ENCODE measurements at places on chromosomes 5 and 9.

- no peak for DNase-seq
Measured at GRCh38 chr5:87307796-87308423, 40.2 kb downstream of the RASA1 start.

- no peak for DNase-seq
Measured at GRCh38 chr9:24118190-24118589, 292.1 kb upstream of the ELAVL2 start.

DNA sequence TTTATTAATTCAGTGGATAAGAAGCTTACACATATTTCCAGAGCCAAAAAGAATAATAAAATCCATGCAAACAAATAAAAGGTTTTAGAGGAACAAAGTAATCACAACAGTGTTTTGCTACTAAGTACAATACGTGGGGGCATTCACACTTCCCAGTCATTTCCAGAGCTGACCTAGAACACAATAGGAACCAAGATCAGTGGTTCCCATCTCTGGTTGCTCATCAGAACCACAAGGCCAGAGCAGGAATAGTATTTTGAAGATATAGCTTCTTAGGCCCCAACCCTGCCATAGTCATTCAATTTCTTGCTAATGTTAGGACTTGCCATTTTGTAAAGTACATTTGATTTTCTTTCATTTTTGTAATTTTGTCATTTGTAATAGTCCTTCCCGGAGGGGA is 215.4 kb downstream of the NR3C1 start:
- DNase-seq, result no peak

DNA sequence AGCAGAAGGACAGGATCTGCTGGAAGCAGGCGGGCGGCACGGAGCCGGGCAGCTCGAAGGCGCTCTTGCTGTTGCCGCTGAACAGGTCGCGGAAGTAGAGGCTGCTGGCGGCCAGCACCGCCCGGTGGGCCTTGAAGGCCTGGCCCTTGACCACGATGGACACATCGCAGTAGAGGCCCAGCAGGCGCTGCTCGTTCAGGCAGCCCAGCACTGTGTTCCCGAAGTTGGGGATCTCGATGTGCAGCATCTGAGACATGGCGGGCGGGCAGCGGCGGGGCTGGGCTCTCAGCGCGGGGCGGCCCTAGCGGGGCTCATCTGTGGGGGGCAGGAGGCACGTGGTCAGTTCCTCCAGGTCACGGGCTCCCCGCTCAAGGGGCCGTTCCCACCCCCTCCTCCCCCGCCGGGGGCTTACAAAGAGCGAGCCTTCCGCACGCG is 44.8 kb downstream of the NACC2 start:
- no peak for DNase-seq

DNA sequence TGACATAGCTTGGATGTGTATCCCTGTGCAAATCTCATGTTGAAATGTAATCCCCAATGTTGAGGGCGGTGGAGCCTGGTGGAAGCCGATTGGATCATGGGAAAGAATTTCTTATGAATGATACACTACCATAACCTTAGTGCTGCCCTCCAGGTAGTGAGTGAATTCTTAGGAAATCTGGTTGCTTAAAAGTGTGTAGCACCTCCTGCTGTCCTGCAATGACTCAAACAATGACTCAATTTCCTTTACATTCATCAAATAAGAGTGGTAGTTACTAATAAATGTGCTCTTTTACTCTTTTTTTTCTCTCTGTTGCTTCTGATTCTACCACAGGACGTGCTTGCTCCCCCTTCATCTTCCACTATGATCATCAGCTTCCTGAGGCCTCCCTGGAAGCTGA is 1696.0 kb upstream of the CDH9 start:
- no peak for DNase-seq

DNA sequence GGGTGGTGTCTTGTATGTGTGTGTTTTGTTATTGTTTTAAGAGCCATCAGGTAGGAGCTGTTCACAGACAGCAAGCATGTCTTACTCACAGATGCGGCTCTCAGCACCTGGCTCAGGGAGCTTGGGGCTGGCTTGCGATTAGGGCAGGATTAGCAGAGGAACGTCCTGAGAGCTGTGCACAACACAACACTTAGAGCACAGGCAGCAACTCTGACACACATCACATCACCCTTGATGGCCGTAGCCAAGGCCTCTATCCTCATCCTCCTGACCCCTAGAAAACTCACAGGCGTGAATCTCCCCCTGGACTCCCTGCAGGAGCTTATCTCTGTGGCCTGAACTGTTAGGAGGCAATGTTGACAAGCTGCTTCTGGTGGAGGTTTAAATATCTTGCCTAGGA is 7.1 kb upstream of the IL17B start:
- DNase-seq, result no peak

GRCh38 chr5:44178414-44178813 is 210.8 kb downstream of the FGF10 start:
- DNase-seq, result no peak

- no peak for DNase-seq
Measured at GRCh38 chr9:20253635-20254034, 368.7 kb downstream of the MLLT3 start.

DNA sequence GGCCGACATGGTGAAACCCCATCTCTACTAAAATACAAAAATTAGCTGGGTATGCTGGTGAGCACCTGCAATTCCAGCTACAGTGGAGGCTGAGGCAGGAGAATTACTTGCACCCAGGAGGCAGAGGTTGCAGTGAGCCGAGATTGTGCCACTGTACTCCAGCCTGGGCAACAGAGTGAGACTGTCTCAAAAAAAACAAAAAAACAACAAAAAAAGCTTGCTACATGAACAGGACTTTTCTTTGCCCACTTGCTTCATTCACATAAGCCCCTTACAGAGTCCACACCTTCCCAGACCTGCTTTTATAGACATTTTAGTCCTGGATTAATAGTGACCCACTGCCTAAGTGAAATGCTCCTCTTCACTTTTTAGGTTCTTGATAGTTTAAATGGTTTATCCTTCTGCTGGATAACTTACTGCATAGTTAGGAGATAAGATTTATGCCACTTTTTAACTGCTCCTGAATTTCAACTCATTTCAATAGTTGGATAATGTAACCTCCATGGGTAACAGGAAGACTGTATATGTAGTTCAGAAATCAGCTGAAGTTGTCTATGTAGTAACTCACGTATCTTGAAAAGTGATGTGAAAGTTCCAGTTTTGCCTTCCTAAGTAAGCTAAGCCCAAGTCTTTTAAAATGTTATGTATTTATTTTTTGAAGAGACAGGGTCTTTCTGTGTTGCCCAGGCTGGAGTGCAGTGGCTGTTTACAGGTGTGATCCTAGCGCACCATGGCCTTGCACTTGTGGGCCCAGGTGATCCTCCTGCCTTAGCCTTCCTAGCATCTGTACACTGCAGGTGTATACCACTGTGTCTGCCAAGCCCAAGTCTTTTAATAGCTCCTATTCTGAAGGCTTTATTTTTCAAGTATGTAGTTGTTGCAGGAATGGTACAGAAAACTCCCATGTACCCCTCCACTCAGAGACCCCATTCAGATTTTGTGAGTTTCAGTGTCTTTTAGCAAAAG is 19.7 kb downstream of the SUB1 start:
- no peak for DNase-seq

DNA sequence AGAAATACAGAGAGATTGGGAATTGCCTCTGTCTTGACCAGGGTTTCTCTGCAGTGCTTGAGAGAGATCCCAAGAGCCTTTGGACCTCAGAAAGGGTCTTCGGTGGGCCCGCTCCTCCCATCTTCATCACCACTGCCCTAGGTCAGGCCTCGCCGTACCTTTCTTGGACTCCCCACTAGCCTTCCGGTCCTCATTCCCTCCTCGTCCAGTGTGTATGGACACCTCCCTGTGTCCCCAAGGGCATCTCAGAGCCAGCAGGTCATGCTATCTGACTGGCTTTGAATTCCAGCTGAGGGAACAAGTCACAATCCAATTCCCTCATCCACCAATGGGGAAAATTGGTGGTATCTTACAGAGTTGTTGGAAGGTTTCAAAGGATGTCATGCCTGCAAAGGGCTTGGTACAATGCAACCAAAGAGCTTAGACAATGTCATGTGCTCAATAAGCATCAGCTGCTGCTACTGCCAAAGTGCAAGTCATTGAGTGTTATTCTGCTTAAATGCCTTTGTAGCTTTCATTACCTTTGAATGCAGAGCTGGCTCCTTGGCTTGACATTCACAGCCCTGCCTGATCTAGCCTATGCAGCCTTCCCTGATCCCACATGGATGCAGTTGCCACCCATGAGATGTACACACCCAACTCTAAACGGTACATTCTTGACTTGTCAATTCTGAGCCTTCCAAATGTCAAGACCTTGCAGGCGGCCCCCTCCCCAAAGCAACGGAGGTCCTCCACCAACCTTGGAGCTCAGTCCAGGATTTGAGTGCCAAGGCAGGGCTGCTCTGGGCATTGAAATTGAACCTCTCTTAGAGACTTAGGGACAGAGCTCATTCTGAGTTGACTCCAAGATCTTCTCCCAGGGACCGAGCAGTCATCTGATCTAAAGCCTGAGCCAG is 58.0 kb downstream of the HRH2 start:
- DNase-seq, result no peak

- no peak for DNase-seq
Measured at GRCh38 chr9:102796244-102796643, 198.9 kb upstream of the CYLC2 start.

- DNase-seq, result no peak
Measured at GRCh38 chr5:136025900-136026299, 2.9 kb upstream of the TGFBI start.

DNA sequence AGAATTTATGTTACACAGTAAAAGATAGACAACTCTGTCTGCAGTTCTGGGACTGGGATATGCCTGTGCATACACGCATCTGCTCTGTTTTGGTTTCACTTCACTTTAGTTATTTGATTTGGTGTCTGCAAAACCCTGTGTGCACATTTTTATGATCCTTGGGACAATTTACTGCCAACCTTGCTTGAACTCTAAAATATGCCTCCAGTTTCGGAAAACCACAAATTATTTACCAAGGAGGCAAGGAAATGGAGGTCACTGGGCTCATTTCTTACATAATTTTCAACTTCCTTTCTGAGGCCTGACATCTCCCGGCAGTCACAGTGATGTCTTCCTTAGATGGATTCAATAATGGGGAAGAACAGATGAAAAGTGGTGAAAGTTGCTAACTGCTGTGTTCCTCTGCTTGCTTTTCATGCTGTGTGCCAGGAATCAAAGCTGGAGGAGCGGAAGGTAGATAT is 61.2 kb upstream of the TAF11L2 start:
- no peak for DNase-seq

- no peak for DNase-seq
Measured at GRCh38 chr5:113608113-113608596, 94.7 kb downstream of the YTHDC2 start.

DNA sequence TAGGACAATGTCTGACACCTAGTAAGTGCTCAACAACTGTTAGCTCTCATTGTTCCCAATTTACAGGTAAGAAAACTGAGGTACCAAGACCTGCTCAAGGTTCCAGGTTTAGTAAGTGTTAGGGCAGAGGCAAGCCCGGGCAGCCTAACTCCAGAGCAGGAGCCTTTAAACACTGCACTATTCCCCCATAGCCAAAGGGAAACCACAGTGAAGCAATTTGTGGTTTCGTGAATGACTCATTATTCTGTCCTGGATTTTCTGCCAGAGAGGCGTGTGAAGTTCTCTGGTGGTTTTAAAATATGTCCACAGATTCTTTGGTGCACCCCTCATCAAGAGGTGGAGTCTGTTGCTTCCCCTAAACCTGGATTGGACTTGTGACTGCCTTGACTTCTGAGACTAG is 1.0 kb upstream of the MCC start:
- DNase-seq, result peak; percentile 66

GRCh38 chr9:70340572-70340971 is 73.9 kb downstream of the KLF9 start:
- DNase-seq, result no peak

- no peak for DNase-seq
Measured at GRCh38 chr9:133515240-133515610, 9.5 kb downstream of the MYMK start.

DNA sequence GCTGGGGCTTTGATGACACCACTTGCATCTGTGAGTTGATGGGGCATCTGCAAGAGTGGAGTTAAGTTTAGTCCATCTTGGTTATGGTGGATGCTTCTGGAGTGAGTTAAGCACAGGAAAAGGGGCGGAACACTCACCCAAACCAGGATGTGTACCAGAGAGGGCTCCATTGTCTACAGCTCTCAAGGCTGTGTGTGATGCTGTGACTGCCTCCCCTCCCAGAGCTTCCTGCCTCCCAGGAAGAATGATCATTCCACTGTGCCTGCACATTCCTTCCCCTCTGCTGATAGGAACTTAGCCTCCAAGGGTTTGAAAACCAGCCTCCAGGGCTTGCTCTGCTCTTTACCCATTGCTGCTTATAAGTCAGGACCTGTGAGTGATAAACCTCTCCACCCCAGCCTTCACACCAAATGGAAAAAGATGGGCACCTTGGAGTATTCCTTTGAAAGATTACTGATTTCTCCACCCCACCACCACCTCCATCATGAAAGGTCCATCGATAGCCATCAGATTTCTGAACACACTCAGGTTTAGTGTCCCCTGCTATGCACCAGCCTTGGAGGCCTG is 160.1 kb upstream of the SPRY4 start:
- DNase-seq, result no peak

- DNase-seq, result no peak
Measured at GRCh38 chr5:62127098-62127736, 178.8 kb upstream of the KIF2A start.

- no peak for DNase-seq
Measured at GRCh38 chr9:77177894-77178794, 810 bp downstream of the VPS13A start.

- DNase-seq, result no peak
Measured at GRCh38 chr5:59401637-59402036, 491.9 kb downstream of the PDE4D start.

DNA sequence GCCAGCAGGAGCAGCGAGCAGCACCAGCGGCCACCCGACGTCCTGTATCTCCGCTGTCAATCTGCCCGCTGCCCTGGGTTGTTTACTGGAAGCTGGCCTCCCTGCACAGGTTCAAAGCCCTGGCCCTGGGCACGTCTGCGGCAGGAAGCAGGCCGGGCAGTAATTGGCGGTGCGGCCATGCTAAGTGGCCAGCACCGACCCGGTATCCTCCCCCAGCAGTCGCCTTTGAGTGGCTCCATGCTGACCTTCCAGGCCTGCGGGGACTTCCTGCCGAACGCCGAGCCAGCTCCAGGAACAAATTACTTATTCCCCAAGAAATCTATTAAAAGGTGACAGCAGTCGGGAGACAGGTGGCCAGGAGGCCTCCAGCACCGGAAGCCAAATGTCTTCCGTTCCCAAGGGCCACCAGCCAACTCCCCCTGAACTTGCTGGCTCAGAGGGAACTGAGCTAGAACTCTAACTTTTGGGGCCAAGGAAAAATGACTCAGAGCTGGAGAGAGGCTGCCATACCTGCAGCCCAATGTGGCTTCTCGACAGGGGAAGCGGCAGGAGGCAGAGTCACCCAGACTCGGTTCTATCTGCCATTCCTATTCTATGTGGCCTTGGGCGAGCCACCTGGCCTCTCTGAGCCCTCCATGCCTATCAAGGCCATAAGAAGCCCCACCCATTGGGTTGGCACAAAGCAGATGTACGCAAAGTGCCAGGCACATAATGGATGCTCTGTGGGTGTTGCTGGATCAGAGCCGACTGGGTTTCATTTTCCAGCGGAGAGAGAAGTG is 13.7 kb upstream of the PSMB7 start:
- no peak for DNase-seq

- DNase-seq, result no peak
Measured at GRCh38 chr5:170755679-170756456, 27.7 kb upstream of the GABRP start.

- DNase-seq, result no peak
Measured at GRCh38 chr5:82418608-82418950, 140.4 kb upstream of the RPS23 start.

GRCh38 chr5:125719681-125720347 is 703.4 kb upstream of the GRAMD2B start:
- peak; percentile 64 for DNase-seq

All from brain pericyte (primary cell).